ENCODE measurements at places on chromosomes 5 and 9.

- H3K4me3 ChIP-seq, result no peak overlapping the region
- no peaks in the 10 kb centered on the region for H3K27me3 ChIP-seq
- H3K27ac ChIP-seq, result no peak overlapping the region
- no peaks in the 10 kb centered on the region for H3K36me3 ChIP-seq
Measured at GRCh38 chr5:123047706-123048105, 11.2 kb upstream of the PPIC start.

GRCh38 chr5:73112359-73112758, 8.0 kb upstream of the TMEM171 start:
- no peak for DNase-seq
- no peak overlapping the region for H3K27ac ChIP-seq
- H3K4me1 ChIP-seq, result peaks cover 21% of the 10 kb centered on the region
- H3K27me3 ChIP-seq, result no peaks in the 10 kb centered on the region
- no peak overlapping the region for H3K4me3 ChIP-seq

DNA sequence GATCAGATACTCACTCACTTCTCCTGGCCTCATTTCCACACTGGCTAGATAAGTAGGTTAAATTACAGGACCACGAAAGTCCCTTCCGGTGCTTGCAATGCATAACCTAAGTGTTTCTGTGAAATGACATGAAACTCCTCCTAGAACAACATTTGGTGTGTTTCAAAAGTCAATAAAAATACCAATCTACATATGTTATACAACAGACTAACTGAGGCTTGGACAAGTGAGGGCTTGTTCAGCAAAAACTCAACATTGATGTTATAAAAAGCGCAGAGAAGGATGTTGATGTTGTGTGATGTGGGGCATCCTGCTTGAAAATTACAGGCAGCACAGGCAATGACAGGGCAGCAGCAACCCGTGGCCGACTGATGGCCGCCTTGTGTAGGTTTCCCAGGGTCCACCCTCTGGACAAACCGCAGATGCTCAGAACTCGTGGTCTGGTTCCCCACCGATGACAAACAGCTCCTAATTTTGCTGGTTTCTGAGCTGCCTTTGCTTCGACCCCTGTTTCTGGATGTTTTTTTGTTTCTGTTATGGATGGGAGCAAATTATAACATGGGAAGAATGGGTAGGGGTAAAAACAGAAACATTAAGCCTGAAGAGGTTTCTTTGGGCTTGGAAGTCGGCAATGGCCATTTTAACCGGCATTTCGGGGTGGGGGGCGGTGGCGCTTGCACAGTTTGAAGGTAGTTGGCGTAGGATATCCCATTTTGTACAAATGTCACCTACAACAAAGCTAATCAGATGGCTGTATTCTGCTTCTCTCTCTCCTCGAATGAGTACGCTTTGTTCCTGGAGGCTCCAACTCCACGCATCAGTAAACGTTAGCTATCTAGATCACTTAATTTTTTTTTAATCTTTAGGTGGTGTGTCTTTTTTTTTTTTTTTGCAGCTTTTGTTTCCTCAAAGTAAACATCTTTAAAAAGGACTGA, 116.1 kb downstream of the PDZD2 start:
- H3K27ac ChIP-seq, result no peak overlapping the region
- H3K27me3 ChIP-seq, result peaks cover 8% of the 10 kb centered on the region
- no peaks in the 10 kb centered on the region for H3K4me1 ChIP-seq
- H3K36me3 ChIP-seq, result no peaks in the 10 kb centered on the region
- no peak overlapping the region for H3K4me3 ChIP-seq
- no peak for DNase-seq

DNA sequence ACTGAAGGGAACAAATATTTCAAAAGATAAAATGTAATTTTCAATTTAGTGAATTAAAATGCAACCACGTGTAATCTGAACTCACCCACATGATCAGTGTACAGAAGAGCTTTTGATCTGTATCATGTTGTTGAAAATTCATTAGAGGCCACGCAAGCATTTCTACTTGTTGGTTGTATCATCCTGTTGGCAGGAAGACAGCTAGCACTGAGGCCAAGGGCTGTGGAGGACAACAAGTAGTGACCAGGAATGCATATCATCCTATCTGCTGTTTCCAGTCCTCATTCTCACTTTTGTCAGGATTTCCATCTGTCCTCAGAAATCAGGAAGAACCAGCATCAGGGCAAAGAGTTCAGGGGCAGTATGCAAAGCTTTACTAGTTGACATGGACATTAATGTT, 29.9 kb upstream of the CKS2 start:
- H3K36me3 ChIP-seq, result no peaks in the 10 kb centered on the region
- no peak overlapping the region for H3K4me3 ChIP-seq
- H3K27ac ChIP-seq, result no peak overlapping the region
- no peaks in the 10 kb centered on the region for H3K4me1 ChIP-seq
- H3K27me3 ChIP-seq, result no peaks in the 10 kb centered on the region

DNA sequence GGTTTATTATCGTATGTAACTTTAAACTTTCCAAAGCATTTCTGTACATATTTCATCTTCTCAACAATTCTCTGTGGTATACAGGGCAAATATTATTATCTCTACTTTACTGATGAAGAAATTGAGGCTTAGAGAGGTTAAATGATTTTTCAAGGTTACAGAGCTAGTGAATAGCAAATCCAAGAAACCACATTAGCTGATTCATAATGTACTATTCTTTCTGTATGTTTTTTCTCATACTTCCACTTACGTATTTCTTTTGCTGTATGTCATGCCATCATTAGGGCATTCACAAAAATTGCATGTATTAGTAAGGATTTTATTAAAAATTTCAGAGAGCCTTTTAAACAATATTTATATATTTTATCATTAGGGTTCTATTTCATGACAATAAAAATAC, 372.4 kb upstream of the DMAC1 start:
- H3K4me1 ChIP-seq, result no peaks in the 10 kb centered on the region
- H3K27me3 ChIP-seq, result no peaks in the 10 kb centered on the region
- no peak overlapping the region for H3K4me3 ChIP-seq
- no peak for DNase-seq
- no peaks in the 10 kb centered on the region for H3K36me3 ChIP-seq

DNA sequence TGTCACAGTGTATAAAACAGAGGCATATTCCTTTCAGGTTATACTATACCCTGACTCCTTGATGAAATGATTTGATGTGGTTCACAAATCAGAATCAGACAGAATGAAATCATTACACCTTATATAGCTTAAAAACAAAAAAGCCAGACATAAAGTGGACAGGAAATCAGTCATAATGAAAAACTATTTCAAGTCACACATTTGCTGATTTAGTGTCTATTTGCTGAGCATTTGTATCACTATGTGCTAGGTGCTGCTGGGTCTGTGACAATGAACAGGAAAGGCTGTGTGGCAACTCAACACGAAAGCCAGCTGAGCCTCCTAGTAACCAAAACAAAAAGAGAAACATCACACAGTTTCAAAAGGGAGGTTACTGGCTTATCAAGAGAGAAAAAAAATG, 194.0 kb downstream of the EFNA5 start:
- no peaks in the 10 kb centered on the region for H3K4me1 ChIP-seq
- no peak overlapping the region for H3K27ac ChIP-seq
- no peak overlapping the region for H3K4me3 ChIP-seq
- H3K27me3 ChIP-seq, result no peaks in the 10 kb centered on the region
